ENCODE measurements at places on chromosomes 5 and 9.

GRCh38 chr5:43227655-43228054 lies 35.6 kb downstream of the NIM1K start:
- no peak for DNase-seq

GRCh38 chr9:76643399-76644117 lies 120.7 kb upstream of the PCA3 start:
- no peak for DNase-seq

- DNase-seq, result no peak
These were observed 53.2 kb upstream of the FBXW11 start for GRCh38 chr5:172059661-172060100.

- DNase-seq, result no peak
These were observed 494 bp upstream of the DOCK2 start for GRCh38 chr5:169636477-169637084.

DNA sequence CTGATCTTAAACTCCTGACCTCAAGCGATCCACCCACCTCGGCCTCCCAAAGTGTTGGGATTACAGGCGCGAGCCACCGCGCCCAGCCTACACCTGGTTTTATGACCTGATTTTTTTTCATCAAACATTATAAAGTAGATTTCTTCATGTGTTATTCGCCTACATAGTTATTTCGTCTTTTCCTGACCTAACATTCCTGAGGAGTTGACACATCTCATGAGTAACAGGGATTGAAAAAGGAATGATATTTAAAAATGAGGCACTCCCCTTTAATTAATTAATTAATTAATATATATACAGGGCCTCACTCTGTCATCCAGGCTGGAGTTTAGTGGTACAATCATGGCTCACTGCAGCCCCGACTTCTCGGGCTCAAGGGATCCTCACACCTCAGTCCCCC lies 20.2 kb upstream of the MTMR12 start:
- no peak for DNase-seq

Measured in right atrium auricular region (tissue), 2 donors.